ENCODE measurements at places on chromosomes 6 and 20.
A peak's percentile ranks its signal among the peaks of the same experiment; 100 is the strongest.

- DNase-seq = no peak
Measured at GRCh38 chr6:115717472-115717871, 343.2 kb downstream of the FRK start.

GRCh38 chr20:10591946-10592521 lies 81.8 kb downstream of the JAG1 start:
- no peak for DNase-seq

DNA sequence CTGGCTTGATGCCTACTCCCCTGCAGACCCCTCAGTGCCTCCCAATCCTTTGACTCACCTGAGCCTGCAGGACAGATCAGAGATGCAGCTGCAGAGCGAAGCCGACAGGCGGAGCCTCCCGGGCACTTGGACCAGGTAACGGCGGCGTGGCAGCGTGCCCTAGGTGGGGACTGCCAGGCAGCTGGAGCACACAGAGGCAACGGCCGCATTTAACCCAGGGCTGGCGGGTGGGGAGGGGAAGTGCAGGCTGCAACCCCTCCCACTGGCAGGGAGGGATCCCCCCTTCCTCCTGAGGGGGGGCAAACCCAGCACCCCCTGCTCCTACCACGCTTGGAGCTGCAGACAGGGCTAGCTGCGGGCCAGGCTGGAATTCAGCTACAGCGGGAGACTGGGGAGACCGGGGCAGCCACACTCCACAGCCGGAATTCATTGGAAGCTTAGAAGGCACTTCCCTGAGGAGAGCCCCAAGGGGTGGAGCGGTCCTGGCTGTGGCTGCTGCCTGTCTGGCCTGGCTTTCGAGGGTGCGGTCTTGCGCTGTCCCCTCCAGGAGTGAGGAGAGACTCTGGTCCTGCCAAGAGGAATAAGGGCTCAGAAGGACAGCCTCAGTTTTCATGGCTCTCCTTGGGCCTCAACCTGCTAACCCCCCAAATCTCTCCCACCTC lies at the start of gene MATN4:
Gene MATN4 (minus strand): TSS at position 183 of the 662 bp plus-strand sequence. CDS start 2,717 bp downstream, outside the sequence.
- DNase-seq = no peak

- no peak for DNase-seq
Measured at GRCh38 chr20:57245997-57246396, 20.4 kb downstream of the BMP7 start.

- peak; percentile 77 for DNase-seq
Measured at GRCh38 chr6:149335924-149336608, 18.6 kb downstream of the TAB2 start.

All from stimulated activated CD4-positive, alpha-beta T cell treated with anti-CD3 and anti-CD28 coated beads, Interleukin-1b, Interleukin-23, amount 100 ng/mL, for 48 hours (primary cell).